ENCODE measurements at places on chromosomes 1 and 21.
A peak's percentile ranks its signal among the peaks of the same experiment; 100 is the strongest.

GRCh38 chr1:21570528-21570875 lies 61.3 kb downstream of the ALPL start:
- no peak for DNase-seq

DNA sequence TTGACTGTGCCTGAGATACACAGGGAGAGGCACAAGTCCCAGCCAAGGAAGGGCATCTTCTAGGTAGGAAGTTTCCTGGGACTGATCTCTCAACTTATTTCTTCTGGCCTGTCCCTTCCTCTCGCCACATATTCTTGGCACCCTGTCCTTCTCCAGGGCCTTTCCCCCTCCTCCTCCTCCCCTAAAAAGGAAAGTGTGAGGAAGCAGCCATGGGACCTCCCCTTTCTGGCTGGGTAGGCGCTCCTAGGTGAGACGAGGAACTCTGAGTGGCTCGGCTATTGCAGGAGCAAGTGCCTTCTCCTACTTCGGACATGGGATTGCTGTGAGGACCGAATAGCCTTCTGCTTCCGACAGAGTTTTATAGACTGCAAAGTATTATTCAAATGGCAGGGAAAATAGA lies 15.5 kb upstream of the MTARC2 start:
- DNase-seq = no peak

DNA sequence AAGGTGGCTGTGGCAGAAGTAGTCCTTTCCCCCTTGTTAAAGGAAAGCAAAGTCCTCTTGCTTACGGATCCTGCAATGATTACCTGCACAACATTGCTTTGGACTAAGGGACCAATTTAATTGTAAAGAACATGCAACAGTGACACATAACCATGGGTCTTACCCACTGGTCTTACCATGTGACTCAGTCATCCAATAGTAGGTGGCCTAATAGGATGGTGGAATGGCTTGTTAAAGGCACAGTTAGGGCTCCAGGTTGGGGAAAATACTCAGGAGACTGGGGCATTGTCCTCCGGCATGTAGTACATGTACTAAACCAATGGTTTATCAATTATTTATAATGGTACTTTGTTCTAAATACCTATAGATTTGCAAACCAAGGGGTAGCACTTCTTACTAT lies 2.1 kb upstream of the YIPF1 start:
- DNase-seq = no peak

DNA sequence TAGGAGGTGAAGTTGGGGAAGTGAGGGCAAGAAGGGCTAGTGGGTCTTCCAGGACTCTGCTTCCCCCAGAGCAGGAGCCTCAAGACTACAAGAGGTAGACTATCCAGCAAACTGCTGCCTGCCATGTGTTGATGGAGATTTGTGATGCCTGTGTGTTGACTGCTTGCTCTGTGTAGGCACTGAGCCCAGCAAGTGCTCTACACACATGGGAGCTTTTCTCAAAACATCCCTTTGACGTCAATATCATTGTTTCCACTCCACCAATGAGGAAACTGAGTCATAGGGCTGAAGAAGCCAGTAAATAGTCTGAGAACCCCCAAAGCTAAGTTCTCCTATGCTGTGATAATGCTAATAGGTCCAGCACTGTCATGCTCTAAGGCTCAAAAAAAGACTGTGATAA lies 207.2 kb upstream of the NFIA start:
- no peak for DNase-seq

GRCh38 chr1:226627924-226628611 lies 79.5 kb downstream of the STUM start:
- no peak for DNase-seq

DNA sequence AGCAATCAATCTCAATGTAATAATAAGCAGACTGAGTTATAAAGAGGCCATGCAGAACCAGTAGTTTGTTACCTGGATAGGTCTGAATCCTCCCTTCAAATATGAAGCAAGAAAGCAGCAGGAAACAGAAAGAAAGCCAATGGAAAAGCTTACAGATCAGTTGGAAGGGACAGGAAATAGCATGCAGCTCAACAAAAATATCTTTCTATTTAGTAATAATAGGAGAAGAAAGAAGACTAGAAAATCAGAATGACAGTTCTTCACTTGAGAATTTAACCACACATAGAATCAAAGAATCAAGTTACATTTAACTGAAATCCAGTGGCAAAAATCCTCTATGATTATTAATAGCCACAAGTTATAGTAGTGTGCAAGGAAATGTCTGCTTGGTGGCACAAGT lies 194.4 kb downstream of the EIF4G3 start:
- DNase-seq = no peak

DNA sequence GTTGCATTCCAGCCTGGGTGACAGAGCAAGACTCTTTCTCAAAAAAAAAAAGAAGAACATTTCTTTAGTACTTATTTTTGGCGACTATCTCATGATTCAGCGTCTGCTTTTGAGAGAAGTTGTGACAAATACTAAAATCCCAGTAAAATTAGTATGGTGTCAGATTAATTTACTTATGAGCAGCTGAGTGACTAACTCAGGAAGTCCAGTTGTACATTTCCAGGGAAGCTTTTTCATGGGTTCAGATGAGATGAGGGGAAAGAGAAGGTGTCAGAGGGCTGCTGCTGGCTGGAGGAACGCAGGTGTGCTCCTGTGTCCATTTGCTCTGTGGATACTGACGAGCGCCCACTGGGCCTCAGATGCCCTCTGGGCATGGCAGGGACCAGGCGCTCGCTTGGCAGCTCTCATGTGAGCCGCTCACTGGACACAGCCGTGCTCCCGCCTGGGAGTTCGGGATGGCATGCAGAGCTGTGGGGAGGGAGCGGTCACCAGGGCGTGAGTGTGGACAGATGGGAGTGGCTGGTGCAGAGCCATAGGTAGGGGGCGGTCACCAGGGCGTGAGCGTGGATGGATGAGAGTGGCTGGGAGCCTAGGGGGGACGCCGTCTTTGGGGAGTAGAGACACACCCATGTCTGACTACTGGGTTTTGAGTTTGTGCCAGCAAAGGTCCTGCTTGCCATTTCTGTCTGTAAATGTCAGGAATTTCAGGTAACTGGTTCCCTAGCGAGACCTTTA lies 55.0 kb downstream of the ADARB1 start:
- DNase-seq = no peak

GRCh38 chr1:242187171-242187570 lies 188.3 kb upstream of the MAP1LC3C start:
- DNase-seq = peak; percentile 8

GRCh38 chr1:232305050-232305449 lies 324.9 kb downstream of the SIPA1L2 start:
- DNase-seq = no peak

DNA sequence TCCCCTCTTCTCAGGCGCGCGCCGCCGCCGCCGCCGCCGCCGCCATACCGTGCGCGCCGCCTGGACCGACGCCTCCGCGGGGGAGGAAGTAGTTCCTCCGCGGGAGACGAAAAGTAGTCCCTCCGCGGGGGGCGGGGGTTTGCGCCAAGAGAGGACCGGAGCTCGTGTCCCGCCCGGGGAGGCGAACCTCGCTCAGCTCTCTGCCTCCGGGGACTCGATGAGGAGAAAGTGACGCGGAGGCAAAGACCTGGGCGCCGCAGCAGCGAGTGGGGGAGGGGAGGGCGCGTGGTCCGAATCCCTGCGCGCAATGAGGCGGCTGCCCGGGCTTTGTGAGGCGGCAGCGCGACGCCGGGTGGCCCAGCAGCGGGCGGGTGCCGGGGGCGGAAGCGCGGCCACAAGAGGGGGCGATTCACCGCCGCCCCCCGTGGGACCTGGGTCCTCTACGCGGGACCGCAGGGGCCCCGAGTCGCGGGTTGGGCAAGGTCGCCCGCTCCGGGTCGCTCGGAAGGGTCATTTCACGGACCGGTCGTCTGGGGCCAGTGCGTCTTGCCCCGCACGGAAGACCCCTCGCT lies at the start of gene BRWD1:
TSS of gene BRWD1 (minus strand) at position 62 of the 572 bp plus-strand sequence. CDS start 141 bp downstream, outside the sequence.
- peak; percentile 93 for DNase-seq

DNA sequence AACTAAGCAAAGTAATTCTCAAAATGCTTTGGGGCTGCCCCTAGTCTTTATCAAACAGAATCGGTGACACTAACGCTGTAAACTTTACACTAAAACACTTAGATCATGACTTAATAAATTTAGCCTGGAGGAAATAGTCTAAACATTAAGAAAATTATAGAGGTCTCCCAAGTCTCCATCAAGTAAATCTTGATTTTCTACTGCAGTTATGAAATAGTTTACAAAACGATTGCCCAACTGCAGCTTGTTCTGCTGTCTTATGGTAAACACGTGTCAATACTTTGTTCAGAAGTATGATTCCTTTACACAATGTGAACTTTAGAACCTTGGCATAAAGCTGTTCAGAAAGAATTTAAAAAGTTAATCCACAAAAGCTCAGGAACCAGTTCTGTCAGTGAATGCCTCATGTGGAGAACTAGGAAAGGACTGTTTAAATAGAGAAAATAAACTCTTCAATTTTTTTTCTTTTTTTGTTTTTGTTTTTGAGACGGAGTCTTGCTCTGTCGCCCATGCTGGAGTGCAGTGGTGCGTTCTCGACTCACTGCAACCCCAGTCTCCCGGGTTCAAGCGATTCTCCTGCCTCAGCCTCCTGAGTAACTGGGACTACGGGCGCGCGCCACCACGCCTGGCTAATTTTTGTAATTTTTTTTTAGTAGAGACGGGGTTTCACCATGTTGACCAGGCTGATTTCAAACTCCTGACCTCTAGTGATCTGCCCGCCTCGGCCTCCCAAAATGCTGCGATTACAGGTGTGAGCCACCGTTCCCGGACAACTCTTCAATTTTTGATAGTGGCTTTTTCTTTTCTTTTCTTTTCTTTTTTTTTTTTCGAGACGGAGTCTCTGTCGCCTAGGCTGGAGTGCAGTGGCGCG lies 1.6 kb downstream of the DDI2 start:
- DNase-seq = no peak

DNA sequence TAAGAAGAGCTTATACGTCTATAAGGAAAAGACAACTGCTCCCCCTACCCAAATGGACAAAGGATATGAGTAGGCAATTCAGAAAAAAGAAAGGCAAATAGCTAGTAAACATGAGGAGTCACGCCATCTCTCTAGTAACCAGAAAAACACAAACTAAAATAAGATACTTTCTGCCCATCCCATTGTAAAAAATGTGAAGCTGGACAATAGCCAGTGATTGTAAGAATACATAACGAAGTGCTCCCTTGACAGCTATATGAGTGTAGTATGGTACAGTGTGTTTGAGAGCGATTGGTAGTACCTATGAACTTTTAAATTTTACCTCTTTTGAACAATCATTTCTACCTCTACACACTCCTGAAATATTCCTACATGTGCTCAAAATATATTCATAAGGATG lies 7.5 kb upstream of the GJA8 start:
- no peak for DNase-seq

DNA sequence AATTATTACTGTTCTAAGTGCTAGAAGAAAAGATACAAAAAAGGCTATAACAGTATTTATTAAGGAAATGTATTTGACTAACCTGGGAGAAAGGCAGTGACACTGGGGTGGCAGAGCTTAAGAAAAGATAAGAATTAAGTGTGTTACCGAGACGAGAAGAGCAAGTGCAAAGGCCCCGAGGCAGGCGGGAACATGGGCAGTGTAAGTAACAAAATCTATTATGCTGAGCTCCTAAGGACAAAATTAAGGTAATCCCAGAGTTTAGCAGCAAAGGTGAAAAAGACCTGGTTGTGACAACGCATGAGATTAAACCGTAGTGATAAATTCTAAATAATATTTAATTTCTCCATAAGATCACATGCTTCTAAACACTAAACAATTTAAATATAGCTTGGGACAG lies 167.6 kb downstream of the RERE start:
- DNase-seq = no peak

- DNase-seq = no peak
These were observed 53.5 kb downstream of the ST6GALNAC3 start for GRCh38 chr1:76128096-76128495.

DNA sequence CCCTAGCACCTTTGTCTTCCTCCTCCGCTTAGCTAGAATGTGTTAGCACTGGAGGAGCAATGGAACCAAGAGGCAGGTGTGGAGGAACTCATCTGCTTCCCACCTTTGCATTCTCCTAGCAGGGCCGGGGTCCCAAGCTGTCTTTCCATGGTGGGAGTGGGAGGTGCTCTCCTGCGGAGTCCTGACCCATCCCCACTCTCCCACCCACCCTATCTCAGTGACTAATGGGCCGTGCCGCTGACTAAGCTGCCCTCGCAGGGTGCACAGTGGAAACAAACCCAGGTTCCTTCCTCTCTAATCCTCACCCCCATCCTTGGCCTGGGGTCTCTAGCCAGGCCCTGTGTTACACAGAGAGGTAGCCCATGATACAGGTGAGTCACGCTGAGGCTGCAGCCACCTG lies 177.5 kb downstream of the HIVEP3 start:
- no peak for DNase-seq

DNA sequence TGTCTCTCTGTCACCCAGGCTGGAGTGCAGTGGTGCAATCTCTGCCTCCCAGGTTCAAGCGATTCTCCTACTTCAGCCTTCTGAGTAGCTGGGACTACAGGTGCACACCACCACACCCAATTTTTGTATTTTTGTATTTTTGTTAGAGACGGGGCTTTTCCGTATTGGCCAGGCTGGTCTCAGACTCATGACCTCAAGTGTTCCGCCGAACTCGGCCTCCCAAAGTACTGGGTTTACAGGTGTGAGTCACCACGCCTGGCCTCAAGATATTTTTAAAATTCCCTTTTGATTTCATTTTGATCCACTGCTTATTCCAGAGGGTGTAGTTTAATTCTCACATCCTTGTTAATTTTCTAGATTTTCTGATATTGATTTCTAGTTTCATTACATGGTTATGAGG lies 3.8 kb downstream of the IFI44L start:
- DNase-seq = no peak

- DNase-seq = no peak
These were observed 38.7 kb downstream of the GNPAT start for GRCh38 chr1:231279683-231280082.

GRCh38 chr1:206586501-206587445 lies 25.5 kb downstream of the EIF2D start:
- DNase-seq = no peak

DNA sequence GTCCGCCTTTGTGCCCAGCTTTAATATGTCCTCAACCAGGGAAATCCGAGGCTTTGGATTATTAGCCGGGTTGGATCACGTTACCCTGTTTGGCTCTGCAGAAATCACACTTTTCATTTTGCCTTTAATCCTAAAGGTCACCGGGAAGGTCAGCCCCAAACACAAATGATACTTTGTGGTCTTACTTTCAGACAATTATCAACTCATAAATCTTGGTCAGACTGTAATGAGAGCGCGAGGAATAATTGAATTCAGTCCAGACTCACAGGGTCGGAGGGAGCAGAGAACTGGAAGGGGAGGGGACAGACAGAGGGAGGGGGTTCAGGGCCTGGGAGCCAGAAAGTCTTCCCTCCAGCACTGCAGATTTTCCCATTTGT lies 91.7 kb upstream of the NFIA start:
- no peak for DNase-seq

DNA sequence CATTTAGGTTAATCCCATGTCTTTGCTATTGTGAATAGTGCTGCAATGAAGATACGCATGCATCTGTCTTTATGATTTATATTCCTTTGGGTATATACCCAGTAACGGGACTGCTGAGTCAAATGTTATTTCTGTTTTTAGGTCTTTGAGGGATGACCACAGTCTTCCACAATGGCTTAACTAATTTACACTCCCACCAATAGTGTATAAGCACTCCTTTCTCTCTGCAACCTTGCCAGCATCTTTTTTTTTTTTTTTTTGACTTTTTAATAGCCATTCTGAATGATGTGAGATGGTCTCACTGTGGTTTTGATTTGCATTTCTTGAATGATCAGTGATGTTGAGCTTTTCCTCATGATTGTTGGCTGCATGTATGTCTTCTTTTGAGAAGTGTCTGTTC lies 33.5 kb downstream of the ASH1L start:
- no peak for DNase-seq

GRCh38 chr1:220224611-220225124 lies 47.6 kb downstream of the RAB3GAP2 start:
- no peak for DNase-seq

GRCh38 chr1:8332806-8333205 lies 14.9 kb downstream of the SLC45A1 start:
- DNase-seq = no peak

Measured in common myeloid progenitor, CD34-positive (primary cell).